EH (cell line): ENCODE measurements at places on chromosomes 3 and 15.

GRCh38 chr3:172317984-172318383, 130.3 kb downstream of the GHSR start:
- peak; percentile 96 for DNase-seq

DNA sequence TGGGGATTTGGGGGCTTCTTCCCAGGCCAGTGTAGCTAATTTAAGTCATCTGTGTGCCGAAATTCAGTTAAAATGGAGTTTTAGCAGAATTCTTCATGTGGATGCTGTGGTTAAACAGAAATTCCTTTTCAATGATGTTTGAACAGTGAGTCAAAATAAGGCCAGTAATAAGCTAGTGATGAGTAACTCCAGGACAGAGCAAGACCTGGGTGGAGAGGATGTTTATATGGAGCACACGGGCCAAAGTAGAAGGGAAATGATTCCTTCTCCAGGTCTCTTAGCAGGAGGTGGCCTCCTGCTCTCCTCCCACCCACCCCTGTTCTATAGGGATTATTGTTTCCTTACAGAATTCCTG, 31.9 kb upstream of the UACA start:
- peak; percentile 97 for DNase-seq

GRCh38 chr3:56855856-56856512, 54.2 kb upstream of the ARHGEF3 start:
- peak; percentile 18 for DNase-seq

GRCh38 chr3:164640591-164640990, 437.7 kb downstream of the SI start:
- DNase-seq: peak; percentile 0

- DNase-seq: peak; percentile 46
Measured at GRCh38 chr3:102074946-102075345, 225.6 kb downstream of the NFKBIZ start.

DNA sequence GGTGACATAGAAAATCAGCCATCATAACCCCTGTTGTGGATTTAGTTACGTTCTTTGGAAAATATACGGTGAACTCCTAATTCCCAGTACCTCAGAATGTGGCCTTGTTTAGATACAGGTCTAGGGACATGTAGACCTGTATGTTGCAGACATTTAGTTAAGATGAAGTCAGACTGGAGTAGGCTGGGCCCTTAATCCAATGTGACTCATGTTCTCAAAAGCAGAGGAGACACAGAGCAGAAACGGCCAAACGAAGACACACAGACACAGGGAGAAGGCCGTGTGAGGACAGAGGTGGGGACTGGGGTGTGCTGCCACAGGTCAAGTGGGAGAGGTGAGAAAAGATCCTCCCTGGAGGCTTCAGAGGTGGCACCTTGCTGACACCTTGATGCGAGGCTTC, 119.0 kb upstream of the PROK2 start:
- DNase-seq: no peak

- peak; percentile 22 for DNase-seq
Measured at GRCh38 chr15:56236197-56236596, 7.5 kb downstream of the RFX7 start.

GRCh38 chr3:58722561-58722960, 56.0 kb upstream of the FAM3D start:
- peak; percentile 1 for DNase-seq

DNA sequence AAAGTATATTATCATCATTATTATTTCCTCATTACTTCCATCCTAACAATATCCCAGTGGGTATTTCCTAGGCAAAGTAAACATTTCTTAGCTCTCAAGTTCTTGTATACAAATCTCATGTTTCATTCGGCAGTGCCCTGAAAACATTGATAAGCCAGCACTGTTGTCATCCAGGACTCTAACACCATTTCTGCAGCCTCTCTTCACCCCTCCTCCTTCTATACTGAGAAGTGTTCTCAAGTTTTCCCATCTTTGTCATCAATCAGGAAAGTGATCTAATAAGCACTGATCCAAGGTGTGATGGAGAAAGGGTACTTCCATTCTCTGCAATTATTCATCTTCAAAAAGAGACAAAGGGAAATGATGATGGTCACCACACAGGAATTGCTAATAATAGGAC, 168.4 kb upstream of the CCDC54 start:
- no peak for DNase-seq
